Activated CD8-positive, alpha-beta memory T cell treated with anti-CD3 and anti-CD28 coated beads, Interleukin-2, amount 50 U/mL, for 4 hours (primary cell): ENCODE measurements at places on chromosomes 2 and 18.

DNA sequence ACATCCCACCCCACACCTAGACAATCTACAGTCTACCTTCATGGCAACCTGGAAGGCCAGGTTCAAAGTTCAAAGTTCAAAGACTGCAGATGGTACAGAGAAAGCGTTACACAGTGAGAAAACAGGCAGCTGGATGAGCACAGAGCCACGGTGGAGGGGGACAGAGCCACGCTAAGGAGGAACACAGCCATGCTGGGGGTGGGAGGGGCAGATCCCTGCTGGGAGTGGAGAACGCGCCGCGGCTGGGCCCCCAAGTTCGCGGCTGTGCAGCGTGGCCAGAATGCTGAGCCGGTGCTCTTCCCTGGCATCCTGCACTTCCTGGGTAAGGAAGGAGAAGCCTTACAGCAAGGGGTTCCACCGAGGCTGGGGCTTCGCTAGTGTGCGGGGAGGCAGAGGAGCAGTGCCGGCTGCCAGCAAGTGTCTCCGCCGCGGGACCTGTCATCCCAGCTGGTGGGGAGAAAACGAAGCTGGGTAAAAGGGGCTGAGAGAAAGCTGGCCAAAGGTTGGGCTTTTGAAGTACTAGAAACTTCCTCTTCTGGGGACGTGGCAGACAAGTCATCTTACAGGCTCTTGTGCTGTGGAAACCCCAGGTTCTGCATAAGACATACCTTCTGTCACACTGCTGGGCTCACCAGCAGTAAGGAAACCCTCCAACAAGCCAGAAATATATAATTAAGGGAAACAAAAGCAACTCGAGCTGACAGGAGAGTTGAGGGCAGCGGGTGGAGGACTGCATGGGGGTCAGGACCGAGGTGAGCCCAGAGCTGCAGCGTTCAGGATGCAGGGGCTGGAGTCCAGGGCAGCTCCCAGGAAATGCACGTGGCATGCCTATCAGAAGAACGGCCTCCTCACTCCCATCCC lies 115.5 kb downstream of the HDAC4 start:
- DNase-seq, result no peak

DNA sequence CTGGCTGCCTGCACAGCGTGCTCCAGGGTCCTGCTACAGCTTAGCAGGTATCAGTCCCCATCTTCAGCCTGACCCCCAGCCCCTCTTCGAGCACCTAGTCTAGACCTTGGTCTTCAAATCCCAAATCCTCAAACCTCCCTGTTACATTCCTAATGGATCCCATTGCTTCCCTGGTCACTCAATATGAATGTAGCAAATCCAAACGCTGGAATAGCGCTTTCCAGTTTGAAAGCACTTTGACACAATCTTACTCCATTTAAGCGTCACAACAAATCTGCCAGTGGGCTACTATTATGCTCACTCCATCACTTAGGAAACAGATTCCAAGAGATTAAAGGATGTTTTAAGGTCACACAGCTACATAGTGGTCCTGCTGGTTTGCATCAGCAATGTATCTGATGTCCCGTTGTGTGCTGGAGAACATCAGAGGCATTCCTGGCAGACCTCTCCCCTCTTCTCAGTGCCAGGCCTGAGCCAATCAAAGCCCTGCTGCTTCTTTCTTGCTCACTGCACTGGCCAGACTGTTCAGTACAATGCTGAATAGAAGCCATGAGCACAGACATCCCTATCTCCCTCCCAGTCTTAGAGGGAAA lies 11.1 kb upstream of the INO80C start:
- DNase-seq, result no peak

- no peak for DNase-seq
These were observed 139.2 kb downstream of the LAMA3 start for GRCh38 chr18:23828426-23828825.

DNA sequence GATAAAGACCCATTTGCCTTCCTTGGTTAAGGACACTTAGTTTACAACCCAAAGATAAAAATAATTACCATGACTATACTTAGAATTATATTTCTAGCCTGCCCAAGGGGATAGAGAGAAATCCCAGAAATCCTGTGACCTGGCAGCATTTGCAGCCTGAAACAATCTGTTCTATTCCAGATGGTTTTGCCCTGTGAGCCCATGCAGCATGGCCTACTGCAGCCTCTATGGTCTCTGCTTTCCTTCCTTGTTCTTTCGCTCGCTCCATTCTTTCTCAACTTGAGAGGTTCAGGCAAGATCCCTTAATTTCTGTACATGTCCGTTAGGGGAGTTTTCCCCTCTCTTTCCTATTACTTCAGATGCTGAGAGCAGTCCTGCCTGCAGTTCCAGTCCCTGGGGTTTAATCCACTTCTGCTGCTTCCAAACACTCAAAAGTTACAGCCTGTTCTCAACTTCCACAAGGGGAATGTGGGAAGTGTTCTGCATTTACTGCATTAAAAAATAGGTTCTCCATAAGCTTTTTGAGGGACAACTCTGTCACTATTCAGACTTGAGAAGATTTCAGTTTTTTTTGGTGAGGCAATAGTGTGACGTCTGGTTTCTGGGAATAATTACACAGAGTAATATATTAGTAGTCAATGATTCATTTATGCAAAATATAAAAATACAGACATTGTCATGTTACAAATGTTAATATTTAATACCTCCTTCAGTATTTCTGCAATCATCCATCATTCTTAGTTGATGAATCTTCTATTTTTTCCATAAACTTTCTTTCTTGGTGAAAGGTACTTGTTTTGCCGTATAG lies 80.3 kb downstream of the CDCA7 start:
- no peak for DNase-seq

DNA sequence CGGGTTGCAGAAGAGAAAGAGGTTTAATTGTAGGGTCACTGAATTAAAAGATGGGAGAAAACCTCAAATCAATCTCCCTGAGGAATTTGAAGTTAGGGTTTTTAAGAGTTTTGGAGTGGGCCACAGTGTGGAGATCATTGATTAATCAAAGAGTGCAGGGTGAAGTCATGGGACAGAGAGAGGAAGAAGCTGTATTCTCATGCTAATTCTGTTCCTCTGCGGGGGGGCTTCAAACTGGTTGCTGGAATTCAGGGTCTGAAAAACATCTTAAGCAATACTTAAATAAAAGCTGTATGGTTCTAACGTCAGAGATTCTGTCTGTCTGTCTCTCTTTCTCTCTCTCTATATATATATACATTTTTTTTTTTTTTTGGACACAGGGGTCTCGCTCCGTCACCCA lies 169.8 kb upstream of the SPATS2L start:
- DNase-seq, result no peak

- DNase-seq, result no peak
These were observed 48.0 kb upstream of the LPIN2 start for GRCh38 chr18:3060667-3061580.

DNA sequence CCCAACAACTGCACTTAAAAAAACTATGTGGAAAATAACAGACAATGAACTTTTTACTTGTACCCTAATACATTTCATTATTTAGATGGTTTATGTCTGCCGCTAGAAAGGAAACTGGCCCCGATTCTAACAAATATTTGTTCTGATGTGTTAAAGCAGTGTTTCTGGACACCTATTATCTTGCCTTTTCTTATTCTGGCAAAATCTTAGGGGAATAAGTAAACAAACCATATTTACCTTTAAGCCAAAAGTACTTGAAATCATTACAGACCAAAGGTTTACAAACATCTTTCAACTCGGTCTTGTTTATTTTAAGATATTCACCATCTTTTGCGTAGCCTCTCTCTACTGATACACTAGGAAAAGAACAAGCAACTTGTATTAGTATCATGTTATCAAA lies 11.8 kb upstream of the DLX1 start:
- no peak for DNase-seq

GRCh38 chr2:98508709-98509066 lies 64.0 kb downstream of the INPP4A start:
- DNase-seq, result peak; percentile 57

DNA sequence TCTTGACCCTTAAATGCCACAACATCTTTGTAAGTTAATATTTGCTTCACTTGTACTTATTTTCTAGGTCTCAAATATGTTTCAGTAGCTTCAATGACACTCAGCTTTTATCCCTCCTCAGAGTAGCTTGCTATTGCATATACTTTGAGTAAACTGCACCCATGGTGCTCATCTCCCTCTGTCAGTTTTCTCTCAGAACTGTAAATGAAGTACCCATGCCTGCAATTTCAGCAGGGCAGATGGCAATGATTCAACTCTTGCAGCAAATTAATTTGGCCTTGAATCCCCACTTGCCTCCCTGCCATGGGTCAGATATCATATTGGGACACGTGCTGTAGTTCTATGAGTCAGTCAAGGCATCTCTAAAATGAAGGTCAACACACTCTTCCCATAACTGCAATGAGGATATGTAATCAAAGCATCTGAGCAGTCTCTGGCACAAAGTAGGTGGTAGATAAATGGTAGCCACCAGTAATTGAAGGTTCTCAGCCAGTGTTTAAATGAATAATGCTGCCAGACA lies 225.8 kb downstream of the PIEZO2 start:
- DNase-seq, result no peak

DNA sequence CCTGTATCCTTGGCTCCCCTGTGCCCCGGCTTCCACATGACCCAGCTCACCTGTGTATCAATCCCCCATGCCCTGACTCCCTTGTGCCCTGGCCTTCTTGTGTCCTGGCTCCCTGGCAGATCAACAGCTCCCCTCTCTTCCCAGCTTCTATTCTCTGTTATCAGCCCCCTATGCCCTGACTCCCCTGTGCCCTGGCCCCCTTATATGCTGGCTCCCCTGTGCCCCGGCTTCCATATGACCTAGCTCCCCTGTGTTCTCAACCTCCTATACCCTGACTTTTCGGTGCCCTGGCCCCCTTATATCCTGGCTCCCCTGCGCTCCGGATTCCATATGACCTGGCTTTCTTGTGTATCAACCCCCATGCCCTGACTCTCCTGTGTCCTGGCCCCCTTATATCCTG lies 209.2 kb downstream of the LOXHD1 start:
- no peak for DNase-seq

DNA sequence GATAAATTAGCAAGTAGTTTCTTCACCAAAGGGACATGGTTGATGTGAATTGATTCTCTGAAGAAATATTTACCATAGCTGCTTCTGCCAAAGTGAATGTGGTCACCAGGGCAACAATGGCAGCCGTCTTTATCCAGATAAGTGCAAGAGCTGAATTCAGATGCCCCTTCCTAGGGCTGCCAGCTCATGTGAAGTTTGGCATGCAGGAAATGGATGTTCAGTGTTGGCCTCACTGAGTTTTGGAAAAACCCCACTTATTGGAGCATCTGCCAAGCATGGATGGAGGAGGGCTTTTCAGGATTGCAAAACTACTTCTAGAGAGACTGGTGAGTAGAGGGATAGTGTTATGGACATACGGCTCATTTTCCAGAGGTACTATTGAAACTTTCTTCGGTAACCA lies 80.8 kb downstream of the FMNL2 start:
- DNase-seq, result no peak

GRCh38 chr18:478681-479080 lies 21.8 kb downstream of the COLEC12 start:
- DNase-seq, result no peak
